ENCODE measurements at places on chromosomes 12 and 14.

DNA sequence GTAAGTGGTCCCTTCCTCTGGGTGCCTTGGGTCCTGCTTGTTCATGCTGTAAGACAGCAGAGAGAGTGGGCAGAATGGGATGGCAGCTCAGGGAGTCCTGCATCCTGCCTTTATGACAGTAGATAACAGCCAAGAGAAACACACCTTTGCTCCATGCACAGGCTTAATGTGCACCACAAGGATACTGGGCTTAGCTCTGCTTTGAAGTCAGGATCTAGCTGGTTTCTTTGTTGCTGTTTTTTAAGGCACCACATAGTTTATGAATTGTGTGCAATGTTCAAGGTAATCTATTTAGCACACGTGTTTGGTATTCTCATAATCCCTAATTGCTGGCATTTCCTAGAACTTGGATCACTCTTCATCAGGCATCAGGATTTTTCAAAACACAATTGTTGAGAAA is 239.5 kb upstream of the DCN start:
- DNase-seq = no peak

GRCh38 chr14:68714991-68715924 is 77.6 kb downstream of the ZFP36L1 start:
- no peak for DNase-seq

- no peak for DNase-seq
These were observed 7.5 kb downstream of the RESF1 start for GRCh38 chr12:31966558-31967205.

DNA sequence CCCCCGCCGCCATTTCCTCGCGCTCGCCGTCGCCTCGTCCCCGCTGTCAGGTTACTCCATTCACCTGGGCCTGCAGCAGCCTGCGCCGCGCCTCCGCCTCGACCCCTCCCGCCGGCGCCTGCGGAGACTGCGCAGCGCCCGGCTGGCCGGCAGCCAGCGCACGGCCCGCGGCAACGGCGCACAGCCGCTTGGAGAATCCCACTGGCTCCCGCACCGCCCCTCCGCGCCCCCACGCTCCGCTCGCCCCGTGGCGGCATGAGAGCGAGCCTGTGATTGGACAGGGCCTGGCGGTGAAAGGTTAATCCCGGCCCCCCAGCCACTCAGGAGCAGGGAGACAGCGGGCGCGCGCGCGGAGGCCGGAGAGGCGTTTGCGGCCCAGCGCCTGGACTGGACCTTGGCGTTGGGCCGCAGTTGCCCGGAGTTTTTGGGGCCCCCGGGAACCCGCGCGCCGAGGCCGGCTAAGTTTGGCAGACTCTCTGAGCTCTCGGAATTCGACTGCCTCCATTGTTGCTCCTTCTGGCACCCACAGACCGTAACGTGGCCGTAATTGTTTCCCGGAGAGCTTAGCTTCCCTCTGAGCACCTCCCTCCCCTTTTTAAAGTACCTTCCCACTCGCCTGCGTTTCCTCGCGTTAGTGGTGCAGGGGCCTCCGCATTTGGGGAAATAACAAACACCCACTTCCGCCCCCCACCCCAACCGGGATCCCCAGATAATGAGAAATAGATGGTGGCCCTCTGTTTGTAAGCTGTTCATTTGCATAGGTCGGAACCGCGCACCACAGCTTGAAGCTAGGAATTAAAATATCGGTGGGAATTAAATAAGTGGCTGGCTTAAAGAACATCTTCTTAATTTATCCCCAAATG is at the start of gene DICER1:
Gene DICER1, minus strand, starts transcription at position 203 of the 863 bp plus-strand sequence. CDS start 24,071 bp downstream, outside the sequence.
- peak; percentile 97 for DNase-seq

GRCh38 chr12:1906579-1906978 is 11.9 kb downstream of the CACNA2D4 start:
- no peak for DNase-seq

GRCh38 chr12:65858831-65859230 is 34.5 kb downstream of the HMGA2 start:
- no peak for DNase-seq

Measured in activated naive CD8-positive, alpha-beta T cell treated with anti-CD3 and anti-CD28 coated beads, Interleukin-2, amount 50 U/mL, for 24 hours (primary cell).